ENCODE measurements at places on chromosomes 12 and 14.
A peak's percentile ranks its signal among the peaks of the same experiment; 100 is the strongest.

DNA sequence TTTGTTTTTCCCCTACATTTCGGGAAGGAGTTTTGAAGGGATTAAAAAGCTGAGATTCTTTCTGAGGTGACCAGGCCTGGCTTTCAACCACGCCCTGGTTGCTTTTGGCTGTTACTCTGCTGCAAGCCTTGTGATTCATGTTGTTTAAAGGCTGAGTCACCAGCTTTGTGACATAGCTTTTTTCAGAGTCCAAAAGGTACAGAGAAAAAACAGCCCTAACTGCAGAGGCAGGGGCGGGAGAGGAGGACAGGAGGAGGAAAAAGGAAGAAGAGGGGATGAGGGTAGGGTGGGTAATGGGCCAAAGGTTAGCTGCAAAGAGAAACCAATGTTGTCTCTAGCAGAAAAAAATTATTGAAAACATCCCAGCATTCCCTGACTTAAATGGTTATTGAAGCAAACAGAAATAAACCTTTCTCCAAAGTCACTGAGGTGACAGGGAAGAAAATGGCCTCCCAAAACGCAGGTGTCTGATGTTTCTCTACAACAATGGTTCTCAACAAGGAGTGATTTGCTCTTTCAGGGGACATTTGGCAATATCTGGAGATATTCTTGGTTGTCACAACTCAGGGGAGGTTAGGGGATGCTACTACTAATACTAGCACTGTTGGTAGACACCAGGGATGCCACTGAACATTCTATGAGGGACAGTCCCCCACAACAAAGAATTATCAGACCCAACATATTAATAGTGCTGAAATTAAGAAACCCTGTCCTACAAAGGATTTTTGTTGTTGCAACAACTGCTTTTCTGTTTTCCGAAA is 2.1 kb upstream of the UBC start:
- DNase-seq, result no peak

- no peak for DNase-seq
These were observed 1.4 kb downstream of the AKAP6 start for GRCh38 chr14:32330351-32331111.

GRCh38 chr14:23444314-23444713 is 8.9 kb upstream of the MYH7 start:
- DNase-seq, result no peak

- no peak for DNase-seq
These were observed 28.6 kb downstream of the PACS2 start for GRCh38 chr14:105343194-105343593.

GRCh38 chr14:30462358-30462757 is 96.6 kb upstream of the G2E3 start:
- no peak for DNase-seq

- no peak for DNase-seq
These were observed 413.7 kb upstream of the CCDC196 start for GRCh38 chr14:66072190-66073084.

GRCh38 chr14:59959668-59960067 is 39.7 kb downstream of the LRRC9 start:
- DNase-seq, result no peak

GRCh38 chr14:105021656-105022275 is 883 bp upstream of the CDCA4 start:
- no peak for DNase-seq

DNA sequence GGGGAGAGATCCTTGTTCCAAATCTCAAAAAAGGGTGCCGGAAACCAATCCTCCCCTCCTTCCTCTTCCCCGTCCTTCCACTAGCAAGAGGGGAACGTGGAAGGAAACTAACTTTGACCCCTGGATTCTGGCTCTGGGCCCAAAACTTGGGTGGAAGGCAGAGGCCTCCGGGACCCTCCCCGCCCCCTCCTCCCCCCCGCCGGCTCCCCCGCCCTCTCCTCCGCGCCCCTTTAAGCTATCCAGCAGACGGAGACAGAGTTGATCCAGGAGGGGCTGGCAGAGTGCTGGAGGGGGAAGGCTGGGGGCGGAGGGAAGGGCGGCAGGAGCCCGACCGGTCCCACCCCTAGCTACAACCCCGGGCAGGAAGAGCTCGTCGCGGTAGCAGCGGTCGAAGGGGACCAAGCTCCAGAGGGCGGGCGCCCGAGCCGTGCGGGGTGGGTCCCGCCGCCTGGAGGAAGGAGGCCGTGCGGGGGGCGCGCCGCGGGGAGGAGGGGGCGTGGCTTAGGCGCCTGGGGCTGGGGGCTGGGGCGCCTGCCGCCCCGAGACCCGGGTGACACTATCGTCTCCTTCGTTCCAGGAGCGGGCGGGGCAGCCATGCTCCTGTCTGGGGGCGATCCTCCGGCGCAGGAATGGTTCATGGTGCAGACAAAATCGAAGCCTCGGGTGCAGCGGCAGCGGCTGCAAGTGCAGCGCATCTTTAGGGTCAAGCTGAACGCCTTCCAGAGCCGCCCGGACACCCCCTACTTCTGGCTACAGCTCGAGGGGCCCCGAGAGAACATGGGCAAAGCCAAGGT is at the start of gene NYNRIN:
Gene NYNRIN, plus strand, starts transcription at position 351 of the 794 bp plus-strand sequence. Its CDS starts 244 bp downstream, at position 595.
- peak; percentile 26 for DNase-seq

GRCh38 chr12:15984963-15985362 is 73.8 kb downstream of the DERA start:
- no peak for DNase-seq

DNA sequence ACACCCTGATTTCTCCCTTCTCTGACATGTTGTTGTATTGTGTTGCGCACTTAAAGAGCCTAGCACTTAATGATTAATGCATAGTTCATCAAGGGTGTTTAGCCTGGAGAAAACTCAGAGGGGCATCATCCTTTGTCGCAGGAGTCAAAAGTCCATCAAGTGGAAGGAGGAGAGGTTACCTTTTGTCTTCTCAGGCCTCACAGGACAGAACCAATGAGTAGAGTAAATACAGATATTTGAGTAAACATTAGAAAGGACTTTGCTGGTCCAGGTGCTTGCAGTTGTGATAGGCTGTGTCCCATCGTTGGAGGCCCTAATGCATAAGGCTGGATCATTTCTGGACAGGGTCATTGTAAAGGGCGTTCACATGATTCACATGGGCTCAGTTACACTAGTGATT is 430.9 kb downstream of the PCNX1 start:
- no peak for DNase-seq

DNA sequence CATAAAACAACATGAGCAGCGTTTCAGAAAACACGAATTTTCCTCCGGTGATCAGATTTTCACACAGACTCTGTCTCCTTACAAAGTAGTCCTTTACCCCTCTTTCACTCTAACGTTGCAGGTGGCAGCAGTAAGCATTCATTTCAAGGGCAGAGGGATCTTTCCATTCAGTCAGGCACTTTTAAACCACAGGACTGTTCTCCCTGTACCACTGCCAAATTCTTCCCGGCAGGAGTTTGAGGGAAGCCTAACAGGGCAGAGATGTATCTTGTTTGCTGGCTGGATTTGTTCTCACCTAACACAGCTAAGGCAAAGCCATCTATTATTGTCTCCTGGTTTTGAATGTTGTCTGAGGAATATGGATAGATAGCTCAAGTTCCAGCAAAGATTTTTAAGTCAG is 1187.3 kb upstream of the SEL1L start:
- DNase-seq, result no peak

- DNase-seq, result peak; percentile 50
These were observed 9.4 kb downstream of the LHX5 start for GRCh38 chr12:113462117-113462774.

GRCh38 chr12:10557329-10557728 is 51.6 kb downstream of the EIF2S3B start:
- DNase-seq, result no peak

- DNase-seq, result no peak
These were observed at the start of gene RNASE8 for GRCh38 chr14:21057803-21058675. RNASE8 (plus strand) TSS chr14:21057822; CDS start chr14:21057893, 71 bp downstream.

DNA sequence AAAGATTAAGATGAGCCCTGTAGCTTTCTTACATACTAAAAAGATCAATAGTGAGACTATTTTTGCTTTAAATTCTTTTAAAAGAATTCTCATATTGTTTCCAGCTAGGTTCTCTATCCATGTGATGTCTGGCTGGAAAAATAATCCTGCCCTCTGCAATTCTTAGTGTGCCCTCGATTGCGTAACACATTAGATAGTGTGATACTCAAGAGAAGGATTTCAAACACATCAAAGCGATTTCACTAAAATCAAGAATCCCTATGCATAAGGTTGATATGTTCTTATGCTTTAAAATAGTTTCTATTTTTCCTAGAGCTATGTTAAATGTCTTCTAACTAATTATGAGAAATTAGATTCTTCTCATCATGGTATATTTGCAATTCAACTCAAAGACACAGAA is 127.3 kb upstream of the PLEKHA5 start:
- no peak for DNase-seq

- DNase-seq, result no peak
These were observed 88.1 kb downstream of the TMEM30B start for GRCh38 chr14:61192989-61193388.

- DNase-seq, result no peak
These were observed 89.0 kb downstream of the RFX4 start for GRCh38 chr12:106671840-106672239.

GRCh38 chr14:69208666-69209065 is 17.4 kb downstream of the EXD2 start:
- no peak for DNase-seq

DNA sequence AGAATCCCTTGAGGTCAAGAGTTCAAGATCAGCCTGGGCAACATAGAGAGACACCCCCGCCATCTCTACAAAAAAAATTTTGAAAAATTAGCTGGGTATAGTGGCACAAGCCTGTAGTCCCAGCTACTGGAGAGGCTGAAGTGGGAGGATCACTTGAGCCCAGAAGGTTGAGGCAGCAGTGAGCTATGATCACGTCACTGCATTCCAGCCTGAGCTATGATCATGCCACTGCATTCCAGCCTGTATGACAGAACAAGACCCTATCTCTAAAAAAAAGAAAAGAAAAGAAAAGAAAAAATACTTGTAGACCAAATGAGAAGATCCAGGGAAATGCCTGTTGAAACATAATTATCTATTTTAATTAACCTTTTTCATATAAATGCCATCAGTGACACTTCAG is 93.8 kb upstream of the MDM1 start:
- DNase-seq, result no peak

GRCh38 chr12:54373649-54374561 is 9.6 kb upstream of the GPR84 start:
- DNase-seq, result no peak

GRCh38 chr12:117882603-117883184 is 86.1 kb downstream of the KSR2 start:
- DNase-seq, result no peak

GRCh38 chr14:95444132-95445129 is 72.0 kb downstream of the SYNE3 start:
- DNase-seq, result no peak

GRCh38 chr12:130031571-130032189 is 127.9 kb upstream of the TMEM132D start:
- DNase-seq, result peak; percentile 50

DNA sequence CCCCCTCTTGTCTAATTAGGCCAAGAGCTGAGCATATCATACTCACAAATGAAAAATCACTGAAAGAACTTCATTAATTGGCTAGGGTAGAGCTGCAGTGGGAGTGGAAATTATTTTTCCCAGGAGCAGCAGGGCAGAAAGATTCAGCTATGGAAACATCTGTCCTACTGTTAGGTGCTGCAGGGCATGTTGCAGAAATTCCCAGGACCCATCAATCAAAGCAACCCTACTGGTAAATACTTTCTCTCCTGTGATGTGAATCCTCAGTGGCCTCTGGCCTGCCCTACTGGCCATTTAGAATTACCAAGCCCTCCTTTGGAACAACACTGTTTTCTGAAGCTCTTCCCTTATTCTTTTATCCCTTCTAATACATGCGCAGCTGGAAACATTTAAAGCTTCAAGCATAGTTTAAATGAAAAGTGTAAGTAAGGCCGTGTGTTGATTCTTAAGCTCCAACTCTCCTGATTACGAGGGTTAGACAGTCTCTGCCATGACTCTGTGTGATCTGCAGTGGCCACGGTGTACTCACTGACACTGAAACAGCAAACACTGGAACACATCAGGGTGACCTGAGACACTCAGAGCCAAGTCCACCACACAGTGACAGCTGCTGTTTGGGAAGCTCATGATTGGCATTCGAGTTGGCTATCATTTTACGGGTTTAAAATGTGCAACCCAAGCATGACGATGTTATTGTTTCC is 62.6 kb upstream of the TMCC3 start:
- DNase-seq, result no peak

- no peak for DNase-seq
These were observed 1937.5 kb upstream of the SEL1L start for GRCh38 chr14:83470959-83471695.

GRCh38 chr14:23863836-23864235 is 89.7 kb upstream of the DHRS4 start:
- no peak for DNase-seq

DNA sequence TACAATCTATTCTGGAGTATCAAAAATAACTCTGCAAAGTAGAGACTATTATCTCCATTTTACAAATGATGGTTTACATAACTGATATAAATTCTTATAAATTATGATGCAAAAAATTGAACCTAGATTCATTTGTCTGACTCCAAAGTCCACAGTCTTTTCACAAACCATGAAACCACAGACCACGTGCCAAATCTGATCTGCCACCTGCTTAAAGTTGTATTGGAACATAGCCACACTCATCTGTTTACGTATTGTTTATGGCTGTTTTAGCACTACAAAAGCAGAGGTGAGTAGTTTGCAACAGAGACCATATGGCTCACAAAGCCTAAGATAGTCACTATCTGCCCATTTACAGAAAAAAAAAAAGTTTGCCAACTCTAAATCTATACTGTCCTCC is 105.3 kb downstream of the KCNH5 start:
- no peak for DNase-seq

DNA sequence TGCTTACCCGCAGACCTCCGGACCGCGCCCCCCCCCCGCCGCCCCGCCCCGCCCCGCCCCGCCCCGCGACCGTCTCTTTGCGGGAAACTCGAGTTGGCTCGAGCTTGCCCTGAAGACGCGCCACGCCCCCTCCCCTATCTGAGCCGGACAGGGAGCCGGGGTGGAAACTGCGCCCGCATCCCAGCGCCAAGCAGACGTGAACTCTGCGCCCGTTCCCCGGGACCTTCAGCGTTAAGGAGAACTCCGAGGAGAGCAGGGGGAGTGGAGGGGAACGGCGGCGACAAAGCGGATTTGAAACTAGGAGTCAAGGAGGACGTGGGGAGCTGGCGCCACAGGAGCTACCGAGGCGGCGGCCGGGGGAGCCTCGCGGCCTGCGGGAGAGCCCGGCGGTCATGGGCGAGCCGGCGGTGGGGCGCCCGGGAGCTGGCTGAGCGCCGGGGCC is at the start of gene KCNK13:
Gene KCNK13, plus strand, starts transcription at position 310 of the 442 bp plus-strand sequence. CDS start 212 bp downstream, outside the sequence.
- no peak for DNase-seq

DNA sequence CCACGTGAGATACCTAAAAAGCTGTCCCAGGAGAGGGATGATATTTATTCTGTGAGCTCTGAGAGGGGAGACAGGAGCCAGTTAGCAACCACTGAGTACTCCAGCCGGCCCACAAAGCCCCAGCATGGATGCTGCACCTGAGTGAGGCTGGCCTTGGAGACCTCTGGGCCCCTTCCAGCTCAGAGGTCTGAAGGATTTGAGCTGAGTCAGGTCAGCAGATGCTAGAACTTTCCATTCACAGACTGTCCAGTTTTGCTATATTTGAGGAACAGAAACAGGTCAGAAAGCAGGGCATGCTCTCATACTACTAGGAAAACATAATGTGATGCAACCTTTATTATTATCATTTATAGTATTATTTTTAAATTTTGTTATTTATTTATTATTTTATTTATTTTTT is 15.0 kb upstream of the MAPKAPK5 start:
- DNase-seq, result no peak

GRCh38 chr14:35378425-35379233 is 25.9 kb downstream of the NFKBIA start:
- DNase-seq, result no peak

All from T-cell (primary cell).